Fibroblast of skin of back (primary cell): ENCODE measurements at places on chromosomes 6 and 20.

- DNase-seq = no peak
Measured at GRCh38 chr6:47105469-47106178, 63.5 kb upstream of the ADGRF1 start.

DNA sequence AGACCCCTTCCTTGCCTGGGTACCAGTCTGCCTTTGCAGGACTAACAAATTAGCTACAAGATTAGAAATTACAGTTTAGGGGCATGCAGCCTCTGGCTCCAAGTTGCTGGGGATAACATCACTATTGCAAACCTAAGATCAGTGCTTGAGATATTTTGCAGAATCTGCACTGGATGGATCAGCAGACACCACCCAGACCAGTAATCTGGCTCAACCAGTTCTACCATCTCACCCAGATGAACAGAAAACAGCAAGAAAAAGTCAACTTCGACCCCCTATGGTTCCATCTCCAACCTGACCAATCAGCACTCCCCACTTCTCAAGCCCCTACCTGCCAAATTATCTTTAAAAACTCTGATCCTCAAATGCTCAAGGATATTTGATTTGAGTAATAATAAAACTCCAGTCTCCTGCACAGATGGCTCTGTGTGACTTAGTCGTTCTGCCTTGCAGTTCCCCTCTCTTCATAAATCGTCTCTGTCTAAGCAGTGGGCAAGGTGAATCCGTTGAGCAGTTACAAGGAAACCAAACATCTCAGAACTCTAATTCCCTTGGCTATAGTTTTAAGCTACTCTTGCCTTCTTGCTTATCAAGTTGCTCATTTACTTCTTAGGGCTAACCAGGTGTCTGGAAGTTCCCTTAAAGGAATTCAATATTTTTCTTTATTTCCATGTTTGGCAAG is 16.1 kb upstream of the LMBRD1 start:
- no peak for DNase-seq

GRCh38 chr6:133393891-133394290 is 152.7 kb downstream of the EYA4 start:
- DNase-seq = no peak

GRCh38 chr6:148325316-148326068 is 17.1 kb upstream of the SASH1 start:
- DNase-seq = no peak

DNA sequence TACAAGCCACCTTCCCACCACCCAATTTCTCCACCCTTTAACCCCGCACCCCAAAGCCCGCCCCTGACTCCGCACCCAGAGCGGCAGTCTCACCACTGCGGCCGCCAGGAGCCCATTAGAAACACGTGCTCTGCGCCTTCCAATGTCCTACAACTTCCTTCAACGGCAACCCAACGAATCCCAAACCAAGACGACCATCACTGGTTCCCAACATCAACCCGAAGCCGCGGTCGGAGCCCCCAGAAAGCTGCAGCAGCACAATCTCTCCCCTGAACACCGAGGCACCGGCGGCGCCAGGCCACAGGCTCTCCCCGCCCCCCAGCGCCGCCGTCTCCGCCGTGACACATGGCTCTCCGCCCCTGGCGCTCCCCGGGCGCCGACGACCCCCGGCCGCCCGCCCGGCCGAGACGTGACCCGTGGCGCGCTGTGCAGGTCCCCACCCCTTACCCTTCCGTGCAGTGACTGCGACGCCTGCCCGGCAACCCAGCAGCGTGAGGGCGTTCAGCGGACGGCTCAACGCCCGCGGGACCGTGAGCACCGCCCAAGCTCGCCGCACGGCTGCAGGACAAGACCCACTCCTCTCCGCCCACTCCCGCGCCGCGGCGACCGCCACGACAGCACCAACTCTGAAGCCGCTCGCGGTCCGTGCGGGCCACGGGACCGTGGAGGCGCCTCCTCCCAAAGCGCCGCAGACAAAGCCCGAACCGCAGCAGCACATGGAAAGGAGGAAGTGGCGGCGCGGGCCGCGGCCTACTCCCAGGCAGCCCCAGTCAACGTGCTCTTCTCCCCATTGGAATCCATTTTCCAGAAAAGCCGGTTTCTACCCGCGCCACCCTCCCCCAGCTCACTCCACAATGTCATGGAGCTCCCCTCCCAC is 551 bp downstream of the SYNCRIP start:
- peak; percentile 52 for DNase-seq

DNA sequence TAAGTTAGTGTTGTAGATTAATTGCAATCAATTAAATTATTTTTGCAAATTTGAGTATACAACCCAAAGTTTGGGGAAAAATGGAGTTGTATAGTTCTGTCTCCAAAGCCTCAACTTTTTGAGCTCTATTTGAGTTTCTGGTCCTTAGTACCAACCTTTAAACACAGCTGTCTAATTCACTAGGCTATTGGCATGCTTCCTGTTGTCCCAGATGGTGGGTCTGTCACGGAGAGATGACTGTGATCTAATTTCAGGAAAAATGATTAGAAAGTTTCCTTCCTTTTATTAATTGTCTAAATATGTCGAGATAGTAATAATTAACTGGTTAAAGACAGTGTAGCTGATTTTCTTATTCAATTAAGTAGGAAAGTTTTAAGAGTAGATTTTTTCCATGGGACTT is 109.6 kb downstream of the SCAF8 start:
- DNase-seq = no peak

- DNase-seq = peak; percentile 62
Measured at GRCh38 chr20:4997222-4997621, 4.1 kb downstream of the SLC23A2 start.

GRCh38 chr6:67881706-67882065 is 753.4 kb upstream of the ADGRB3 start:
- no peak for DNase-seq

DNA sequence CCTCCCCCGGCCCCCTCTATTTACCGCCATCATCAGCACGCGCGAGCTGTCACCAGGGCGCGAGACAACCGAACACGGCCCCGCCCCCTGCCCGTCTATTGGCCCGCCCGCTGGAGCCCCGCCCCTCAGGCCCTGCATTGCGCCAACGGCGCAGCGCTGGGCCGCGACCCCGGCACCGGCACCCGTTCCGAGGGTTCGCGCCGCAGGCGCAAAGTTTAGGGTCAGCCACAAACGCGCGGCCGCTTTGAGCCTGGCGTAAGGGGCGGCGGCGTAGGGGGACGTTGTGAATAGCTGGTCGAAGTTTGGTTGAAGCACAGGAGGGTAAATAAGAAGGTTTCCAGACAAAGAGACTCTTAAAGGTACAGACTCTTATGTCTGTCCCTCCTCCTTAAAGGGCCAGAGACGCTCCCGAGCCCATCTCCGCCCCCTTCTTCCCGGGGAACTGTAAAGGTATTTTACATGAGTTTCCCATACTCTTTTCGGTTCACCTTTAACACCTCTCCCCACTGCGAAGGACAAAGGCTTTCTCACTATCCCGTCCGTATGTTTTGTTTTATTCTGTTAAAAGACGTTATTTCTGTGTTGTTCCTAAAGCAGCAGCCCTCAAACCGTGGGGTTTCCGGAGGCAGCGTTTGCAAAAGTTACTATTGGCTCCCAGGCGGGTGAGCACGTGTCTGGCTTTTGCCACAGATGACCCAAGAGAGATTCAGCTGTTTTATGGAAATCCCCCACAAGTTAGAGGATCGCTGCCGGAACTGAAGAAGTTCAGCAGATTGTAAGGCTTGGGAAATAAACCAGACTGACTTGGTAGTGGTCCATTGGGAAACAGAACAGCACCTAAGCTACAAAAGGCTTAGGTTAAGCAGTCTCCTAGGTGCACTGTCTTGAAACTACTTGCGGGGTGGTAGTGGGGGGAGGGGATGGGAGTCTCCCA is at the start of gene USP49:
Gene USP49, minus strand, starts transcription at position 76 of the 934 bp plus-strand sequence. CDS start 88,392 bp downstream, outside the sequence.
- peak; percentile 82 for DNase-seq

DNA sequence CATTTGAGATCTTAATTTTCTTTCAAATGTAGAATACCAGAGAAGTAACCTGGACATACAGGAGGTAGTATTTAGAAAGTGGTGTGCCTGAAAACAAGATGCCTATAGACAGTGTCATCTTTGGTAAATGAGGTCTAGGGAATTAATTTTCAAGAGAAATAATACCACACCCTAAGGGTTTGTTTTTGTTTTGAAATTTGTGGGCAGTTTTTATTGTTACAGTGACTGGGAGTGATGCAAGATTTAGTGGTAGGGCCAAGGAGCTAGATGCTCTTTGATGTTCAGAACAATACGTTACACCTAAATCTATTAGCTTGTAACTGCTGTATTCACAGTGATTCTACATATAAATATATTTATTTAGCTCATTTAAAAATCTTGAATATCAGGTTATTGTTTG is 856.5 kb upstream of the MAP3K7 start:
- no peak for DNase-seq

DNA sequence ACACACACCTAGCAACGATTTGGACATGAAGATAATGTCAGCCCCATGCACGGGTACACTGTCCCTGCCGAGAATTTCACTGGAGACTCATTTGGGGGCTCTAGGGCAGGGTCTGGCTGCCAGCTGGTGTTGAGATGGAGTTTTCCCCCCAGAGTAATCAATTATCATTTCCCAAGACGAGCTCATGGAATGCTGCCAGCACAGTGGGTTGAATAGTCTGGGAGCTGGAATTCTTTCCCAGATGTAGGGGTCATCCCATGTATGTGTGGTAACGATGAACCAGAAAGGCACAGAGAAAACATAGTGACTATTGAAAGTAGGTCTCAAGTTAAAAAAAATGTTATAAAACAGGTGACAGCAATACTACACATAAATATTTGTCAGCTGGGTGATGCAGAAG is 579.9 kb downstream of the MAFB start:
- DNase-seq = no peak

GRCh38 chr6:45378334-45378926 is 696 bp upstream of the SUPT3H start:
- no peak for DNase-seq

- DNase-seq = no peak
Measured at GRCh38 chr6:106145741-106146227, 59.6 kb downstream of the PRDM1 start.

- no peak for DNase-seq
Measured at GRCh38 chr6:1841136-1841535, 231.4 kb downstream of the FOXC1 start.

DNA sequence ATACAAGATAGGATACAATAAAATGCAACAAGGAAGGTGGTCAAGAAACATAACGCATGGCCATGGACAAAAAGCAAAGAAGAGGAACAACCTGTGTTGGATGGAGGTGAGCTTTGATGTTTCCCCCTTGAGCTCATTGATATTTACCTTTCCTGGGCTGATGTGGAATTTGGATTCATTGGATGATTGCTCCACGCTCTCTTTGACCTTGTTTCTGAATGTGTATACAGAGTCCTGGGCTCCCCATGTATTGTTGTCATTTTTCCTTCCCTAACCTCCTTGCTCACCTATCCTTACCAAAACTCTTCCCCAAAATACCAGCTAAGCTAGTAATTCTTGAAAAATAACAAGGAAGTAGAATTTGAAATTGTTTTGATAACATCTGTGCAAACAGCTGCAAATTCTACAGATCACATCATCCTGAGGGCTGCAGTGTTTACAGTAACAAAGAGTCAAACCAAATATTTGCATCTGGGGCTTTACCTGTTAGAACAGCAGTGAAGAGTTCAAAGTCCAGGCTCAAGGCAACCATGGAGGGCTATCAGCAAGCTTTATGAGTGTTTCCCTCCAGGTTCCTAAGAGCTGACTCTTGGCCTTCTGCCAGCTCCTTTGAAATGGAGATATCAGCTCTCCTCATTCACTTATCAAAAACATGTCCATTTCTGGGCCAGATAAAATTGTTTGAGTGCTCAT is 214.3 kb upstream of the MARCKS start:
- DNase-seq = no peak

GRCh38 chr20:61803915-61804751 is 261.5 kb downstream of the TAF4 start:
- DNase-seq = no peak

GRCh38 chr20:12886618-12887363 is 122.0 kb upstream of the SPTLC3 start:
- DNase-seq = no peak

DNA sequence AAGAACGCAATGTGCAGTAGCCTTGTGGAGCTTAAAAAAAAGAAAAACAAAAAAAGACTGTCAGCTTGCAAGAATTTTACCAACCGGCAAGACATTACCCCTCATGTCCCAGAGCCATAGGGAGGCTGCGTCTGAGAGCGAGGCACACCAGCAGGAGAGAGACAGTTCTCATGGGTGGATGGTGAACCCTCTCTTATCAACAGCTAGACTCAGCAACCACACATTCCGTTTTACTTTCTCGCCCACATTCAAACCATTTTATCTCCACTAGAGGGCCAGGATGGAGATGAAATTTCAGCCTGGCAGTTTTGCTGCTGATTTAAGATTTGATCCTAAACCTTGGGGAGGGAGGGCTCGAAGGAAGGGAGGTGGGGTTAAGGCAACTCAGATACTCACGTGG is 247.0 kb downstream of the ATXN1 start:
- peak; percentile 78 for DNase-seq

GRCh38 chr6:164006459-164006858 is 591.9 kb downstream of the QKI start:
- DNase-seq = no peak

DNA sequence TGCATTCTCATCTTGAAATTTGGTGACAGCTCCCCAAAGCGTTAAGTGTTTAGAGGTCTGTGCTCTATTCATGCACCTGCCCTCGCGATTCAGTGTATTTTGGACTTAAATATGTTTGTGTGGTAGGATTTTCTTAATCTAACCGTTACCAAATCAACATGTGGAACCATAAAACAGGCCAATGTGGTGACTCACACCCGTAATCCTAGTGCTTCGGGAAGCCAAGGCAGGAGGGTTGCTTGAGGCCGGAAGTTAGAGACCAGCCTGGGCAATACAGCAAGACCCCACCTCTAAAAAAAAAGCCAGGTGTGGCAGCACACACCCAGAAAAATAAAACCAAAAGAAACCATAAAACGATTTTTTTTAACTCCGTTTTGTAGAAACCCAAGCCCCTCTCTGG is 31.5 kb downstream of the PYGB start:
- DNase-seq = no peak

GRCh38 chr6:34414999-34415858 is 10.6 kb downstream of the RPS10 start:
- peak; percentile 57 for DNase-seq

GRCh38 chr20:31615416-31615815 is 10.3 kb downstream of the ID1 start:
- no peak for DNase-seq

- no peak for DNase-seq
Measured at GRCh38 chr20:33490023-33490933, at the start of gene CBFA2T2. CBFA2T2 (plus strand) TSS chr20:33490096; CDS start chr20:33490268, 172 bp downstream.

DNA sequence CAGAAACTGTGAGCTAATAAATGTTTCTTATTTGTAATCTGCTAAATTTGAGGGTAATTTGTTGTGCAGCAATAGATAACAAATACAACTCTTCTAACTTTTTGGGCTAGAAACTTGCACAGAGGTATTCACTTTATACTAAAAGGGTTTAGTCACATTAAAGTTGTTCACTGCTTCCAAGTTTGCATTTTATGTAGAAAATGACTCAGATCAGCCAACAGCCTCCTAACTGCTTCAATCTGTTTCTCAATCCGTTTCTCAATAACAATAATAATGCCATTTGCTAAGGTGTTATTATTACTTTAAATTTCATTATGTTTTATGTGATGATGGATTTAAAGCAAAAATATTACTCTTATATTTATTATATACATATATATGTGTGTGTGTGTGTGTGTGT is 213.9 kb downstream of the CENPW start:
- no peak for DNase-seq
